EH (cell line): ENCODE measurements at places on chromosomes 3 and 15.

GRCh38 chr3:193014902-193015301 is 97.2 kb upstream of the MB21D2 start:
- DNase-seq = no peak

DNA sequence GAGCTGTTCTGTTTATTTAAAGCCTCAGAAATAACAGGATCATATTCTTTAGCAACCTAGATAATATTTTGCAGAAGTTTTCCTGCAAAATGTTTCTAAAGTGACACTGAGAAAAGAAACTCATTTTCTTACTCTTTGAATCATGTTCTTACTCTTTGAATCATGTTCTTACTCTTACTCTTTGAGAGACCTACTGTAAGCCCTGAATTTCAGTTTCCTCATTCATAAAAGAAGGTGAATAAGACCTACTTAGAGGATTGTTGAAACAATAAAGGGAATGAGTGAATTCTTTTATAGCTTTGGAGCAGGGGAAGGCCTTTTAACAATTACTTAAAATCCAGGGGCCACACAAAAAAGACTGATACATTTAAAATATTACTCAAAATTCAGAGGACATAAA is 221.7 kb upstream of the CMC1 start:
- DNase-seq = no peak

DNA sequence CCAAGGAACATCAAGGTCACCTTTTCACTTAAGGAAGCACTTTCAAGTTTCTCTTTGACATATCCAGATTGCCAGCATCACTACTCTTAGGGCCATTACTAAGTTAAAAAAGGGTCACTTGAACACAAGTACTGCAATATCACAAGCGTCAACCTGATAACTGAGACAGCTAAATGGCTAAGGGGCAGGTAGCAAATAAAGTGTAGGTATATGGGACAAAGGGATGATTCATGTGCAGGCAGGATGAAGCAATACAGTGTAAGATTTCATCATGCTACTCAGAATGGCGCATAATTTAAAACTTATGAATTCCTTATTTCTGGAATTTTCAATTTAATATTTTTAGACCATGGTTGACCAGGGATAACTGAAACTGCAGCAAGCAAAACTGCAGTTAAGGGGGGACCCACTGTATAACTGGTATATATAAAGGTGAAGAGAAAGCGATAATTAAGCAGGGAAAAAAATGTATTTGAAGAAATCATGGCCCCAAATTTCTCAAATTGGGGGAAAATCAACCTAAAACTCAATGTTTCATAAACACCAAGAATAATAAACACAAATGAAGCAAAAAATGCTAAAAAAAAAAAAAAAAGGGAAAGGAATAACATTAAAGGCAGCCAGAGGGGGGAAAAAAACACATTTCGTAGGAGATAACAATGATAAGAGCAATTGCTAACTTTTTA is 13.1 kb downstream of the CCR1 start:
- DNase-seq = no peak

- DNase-seq = no peak
These were observed 10.3 kb upstream of the SLC25A38 start for GRCh38 chr3:39372833-39373232.

- DNase-seq = no peak
These were observed 34.4 kb downstream of the CHSY1 start for GRCh38 chr15:101217446-101217845.

DNA sequence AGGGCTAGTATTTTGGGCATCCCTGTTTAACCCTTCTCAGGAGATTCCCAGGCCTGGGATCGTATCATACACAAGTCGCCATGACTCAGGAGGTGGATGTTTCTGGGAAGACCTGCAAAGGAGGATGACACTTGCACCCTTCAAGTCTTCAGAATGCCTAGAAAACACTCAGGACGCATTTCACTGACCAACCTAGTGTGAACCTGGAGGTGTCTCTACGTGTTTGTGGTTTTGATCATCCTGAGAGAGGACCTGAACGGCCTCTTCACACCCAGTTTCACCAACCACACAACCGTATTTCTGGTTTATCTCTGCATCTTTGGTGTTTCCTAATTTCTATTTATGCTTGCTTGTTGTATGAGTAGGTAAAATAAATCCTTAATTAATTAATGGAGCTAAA is 2.8 kb upstream of the CLDND1 start:
- no peak for DNase-seq

DNA sequence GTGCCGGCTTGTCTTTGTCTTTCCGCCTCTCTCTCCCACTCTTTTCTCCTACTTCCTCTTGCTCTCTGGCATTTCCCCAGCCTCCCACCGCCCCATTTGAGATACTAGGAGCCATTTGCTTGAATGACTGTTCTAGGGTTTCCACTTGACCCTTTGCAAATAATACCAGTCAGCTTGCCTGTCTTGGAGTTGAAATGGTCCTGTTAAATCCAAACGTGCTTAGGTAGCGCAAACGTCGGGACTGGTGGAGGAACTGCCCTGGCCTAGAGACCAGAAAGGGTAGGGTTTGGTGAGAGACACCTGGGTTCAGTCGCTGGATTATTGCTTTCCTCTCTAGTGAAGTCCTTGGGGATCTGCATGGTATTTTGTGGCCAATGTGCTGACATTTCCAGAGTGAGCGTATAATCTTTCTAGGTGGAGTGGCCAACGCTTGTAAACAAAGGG is 10.6 kb downstream of the ZIC1 start:
- DNase-seq = no peak

- DNase-seq = no peak
These were observed 66.6 kb downstream of the DUT start for GRCh38 chr15:48397841-48398240.

- DNase-seq = no peak
These were observed 1.4 kb downstream of the UACA start for GRCh38 chr15:70761931-70762468.

DNA sequence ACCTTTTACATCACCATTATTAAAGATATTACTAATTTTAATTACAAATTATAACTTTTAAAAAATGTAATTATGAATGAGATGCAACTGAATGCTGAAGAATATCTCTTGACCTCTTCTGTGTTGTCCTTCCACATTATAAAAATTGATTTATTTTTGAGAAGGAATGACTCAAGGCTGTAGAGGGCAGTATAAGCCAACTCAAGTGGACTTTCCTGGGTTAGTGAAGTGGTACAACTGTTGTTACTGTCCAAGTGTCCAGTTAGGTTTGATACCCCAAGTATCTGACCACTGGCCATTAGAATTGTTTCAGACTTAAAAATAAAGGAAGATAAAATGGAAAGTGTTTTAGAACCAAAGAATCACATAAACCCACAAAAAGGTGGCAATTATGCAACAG is 51.9 kb downstream of the BBX start:
- DNase-seq = peak; percentile 53

DNA sequence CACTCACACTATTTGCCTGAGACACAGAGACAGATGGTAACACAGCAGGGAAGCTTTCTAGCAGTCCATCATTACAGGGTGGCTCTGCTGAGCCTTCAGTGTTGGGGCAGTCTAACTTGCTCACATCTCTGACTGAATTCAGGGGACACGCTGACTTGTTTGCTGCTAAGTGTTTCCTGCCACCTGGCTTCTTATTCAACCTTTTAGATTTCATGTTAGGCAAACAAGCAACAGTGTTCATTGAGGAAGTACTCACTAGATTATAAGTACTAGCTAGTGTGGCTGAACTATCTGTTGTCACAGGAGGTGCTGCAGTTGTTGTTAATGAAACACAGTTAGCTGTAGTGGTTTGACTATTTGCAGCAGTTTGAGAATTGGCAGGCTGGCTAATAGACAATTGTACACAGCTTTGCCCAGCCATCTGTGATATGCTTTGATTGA is 37.3 kb downstream of the USF3 start:
- DNase-seq = no peak

GRCh38 chr3:42095540-42095939 is 4.4 kb downstream of the TRAK1 start:
- no peak for DNase-seq

GRCh38 chr15:32688151-32688639 is 29.6 kb upstream of the GREM1 start:
- peak; percentile 69 for DNase-seq
